ENCODE measurements at places on chromosomes 11 and 22.

DNA sequence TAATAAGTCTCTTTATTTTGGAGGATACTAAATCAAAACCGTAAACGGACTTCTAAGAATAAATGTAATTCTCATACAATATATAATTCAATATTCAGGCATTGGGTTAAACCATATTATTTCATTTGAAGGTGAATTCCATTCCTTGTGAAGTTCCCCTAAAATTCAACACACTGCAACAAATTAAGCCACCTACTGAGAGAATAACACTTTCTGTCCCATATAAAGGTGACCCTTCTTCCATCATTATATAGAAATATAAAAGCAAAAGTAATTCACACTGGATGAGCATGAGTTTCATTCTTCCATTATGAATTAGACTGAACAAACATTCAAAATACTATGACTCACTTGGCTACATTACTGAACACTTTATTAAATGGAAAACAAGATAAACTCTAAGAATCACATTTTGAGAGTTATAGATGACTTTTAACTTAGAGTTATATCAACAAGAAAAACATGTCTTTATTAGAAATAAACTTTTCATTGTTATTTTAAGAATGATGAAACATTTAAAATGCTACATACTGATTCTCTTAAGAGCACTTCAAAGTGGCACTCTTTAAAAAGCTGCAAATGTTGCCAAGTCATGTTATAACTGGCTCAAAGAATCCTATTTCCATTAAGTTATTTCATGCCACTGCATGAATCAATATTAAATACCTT, 2.8 kb downstream of the SESN3 start:
- no peak for DNase-seq

- DNase-seq = no peak
These were observed 37.8 kb downstream of the OSBP2 start for GRCh38 chr22:30732426-30732825.

GRCh38 chr22:33569018-33569417, 351.3 kb downstream of the LARGE1 start:
- no peak for DNase-seq

DNA sequence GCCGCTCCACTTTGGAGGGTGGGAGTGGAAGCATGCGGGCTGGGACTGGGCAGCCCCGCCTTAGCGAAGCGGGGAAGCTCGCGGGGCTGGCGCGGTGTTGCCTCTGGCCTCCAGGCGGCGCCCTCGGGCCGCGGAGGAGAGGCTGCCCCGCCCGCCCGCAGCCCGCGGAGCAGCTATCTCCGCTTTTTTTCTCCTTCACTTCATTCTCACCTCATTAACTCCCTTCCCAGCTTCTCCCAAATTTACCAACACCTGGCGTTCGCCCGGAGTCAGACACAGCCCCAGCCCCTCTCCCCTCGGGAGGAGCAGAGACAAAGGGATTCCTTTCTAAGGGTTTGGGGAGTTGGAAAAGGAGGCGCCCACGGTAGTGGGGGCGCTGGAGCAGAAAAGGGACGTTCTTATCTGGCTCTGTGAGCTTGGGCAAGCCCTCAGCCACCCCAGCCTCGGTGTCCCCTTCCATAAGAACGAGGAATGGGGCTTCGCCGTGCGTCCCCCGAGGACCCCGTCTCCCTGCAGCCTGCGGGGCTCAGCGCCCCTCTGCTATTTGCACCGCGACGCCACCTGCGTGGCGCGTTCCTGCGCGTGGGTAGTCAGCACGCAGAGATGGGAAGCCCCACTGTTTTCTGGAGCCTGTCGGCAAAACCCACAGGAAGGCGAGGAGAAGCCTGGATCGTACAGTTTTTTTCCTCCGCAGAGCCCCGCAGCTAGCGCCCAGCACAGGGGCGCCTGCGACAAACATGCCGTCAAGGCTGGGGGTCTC, 1.5 kb upstream of the WNT11 start:
- DNase-seq = no peak

DNA sequence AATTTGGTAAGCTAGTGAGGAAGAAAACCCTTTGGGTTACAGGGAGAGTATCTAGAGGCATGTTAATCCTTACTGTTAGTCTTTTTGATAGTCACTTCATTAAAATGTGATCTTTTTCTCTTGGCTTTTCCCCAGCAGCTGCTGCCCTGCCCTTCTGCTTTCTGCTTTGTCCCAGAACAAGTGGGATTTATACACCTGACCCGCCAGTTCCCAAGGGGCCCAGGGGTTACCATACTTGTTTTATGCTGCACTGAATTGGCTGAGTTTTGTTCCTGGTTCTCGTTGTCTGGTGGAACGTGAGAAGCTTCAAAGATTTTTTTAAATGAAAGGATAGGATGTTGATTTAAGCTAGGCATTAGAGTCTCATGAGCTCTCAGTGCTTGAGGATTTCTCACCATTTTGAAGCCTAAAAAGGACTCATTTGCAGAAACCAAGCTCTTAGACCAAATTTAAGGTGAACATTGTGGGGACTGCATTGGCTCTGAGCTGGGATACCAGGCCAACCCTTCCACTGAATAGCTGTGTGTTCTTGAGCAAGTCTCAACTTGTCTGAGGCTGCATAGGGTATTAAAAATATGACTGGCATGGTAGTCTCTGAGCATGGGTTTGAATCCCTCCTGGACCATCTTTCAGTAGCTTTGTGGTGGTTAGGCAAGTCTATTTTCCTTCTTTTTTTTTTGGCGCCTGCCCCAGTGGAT, 6.6 kb downstream of the LIMK2 start:
- DNase-seq = no peak

- DNase-seq = no peak
These were observed 46.1 kb downstream of the SMIM38 start for GRCh38 chr11:69201764-69202370.
